CD4-positive, alpha-beta T cell treated with Interleukin-15 for 1 hour (primary cell): ENCODE measurements at places on chromosomes 4 and X.

GRCh38 chr4:145774473-145774872, 94.5 kb downstream of the C4orf51 start:
- no peak for DNase-seq

- DNase-seq: no peak
These were observed 360.0 kb upstream of the CXorf51A start for GRCh38 chrX:147174591-147174990.

DNA sequence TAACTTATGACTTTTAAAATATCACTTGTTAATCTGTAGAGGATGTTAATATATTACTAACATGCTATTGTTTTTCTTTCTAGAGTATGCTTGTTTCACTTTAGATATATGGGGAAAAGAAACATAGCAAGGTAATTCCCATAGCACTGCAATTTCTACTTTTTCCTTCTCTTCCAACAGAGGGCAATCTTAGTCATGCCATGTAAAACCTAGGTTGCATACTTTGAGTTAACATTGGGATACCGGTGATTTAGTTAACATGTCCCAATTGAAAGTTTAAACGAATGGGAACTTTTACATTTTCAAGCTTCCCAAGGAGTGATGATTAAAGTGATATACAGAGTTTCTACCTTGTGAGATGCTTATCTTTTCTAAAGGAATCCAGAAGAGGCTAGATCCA, 89.4 kb upstream of the IL13RA1 start:
- DNase-seq: no peak

DNA sequence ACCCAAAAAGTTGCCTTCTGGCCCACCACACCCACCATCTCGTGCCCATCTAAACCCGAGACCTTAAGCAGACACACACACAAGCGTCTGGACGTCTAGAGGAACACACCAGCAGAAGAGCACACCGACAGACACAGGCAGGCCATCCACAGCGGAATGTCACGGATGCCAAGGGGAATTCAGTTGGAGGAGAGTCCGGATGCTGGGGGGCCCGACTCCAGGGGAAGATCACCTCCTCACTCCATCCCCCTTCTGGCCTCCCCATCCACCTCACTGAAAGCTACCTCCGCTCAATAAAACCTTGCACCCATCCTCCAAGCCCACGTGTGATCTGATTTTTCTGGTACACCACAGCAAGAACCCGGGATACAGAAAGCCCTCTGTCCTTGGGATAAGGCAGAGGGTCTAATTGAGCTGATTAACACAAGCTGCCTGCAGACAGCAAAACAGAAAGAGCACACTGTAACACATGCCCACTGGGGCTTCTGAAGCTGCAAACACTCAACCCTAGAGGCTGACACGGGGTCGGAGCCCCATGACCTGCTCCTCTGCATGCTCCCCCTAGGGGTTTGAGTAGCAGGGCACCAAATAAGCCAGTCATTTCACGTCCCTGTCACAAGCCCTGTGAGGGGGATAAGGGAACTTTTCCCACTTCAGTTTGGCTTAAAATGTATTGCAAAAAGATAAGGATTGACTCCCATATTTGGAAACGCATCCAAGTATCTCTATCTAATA, 339.6 kb upstream of the PCDH10 start:
- DNase-seq: no peak

DNA sequence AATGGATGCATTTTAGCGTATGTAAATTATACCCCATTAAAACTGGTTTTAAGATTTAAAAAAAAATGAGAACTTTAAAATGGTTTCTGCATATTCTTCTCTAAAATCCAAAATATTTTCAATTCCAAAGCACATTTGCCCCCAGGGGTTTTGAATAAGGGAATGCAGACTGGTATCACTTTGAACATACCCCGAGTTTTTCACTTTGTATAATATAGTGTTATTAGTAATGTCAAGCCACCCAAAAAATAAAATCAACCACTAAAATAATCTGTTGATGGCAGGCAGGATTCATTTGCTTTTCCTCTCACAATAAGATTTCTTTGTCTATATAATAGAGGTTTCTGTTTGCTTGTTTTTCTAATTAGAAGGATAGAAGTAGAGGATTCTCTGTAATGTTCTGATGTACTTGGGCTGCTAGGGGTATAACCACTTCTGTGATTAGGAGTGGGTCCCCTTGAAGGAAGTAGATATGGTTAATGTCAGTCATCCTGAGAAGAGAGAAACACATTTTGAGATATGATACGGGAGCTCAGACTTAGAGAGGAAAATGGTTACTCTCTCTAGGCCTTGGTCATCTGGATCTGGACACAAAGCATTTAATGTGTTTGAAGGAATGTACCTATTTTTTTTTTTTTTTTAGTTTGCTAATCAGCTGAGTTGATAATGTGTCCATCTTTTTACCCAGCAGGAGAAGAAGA, 9.3 kb upstream of the LIN54 start:
- DNase-seq: no peak

DNA sequence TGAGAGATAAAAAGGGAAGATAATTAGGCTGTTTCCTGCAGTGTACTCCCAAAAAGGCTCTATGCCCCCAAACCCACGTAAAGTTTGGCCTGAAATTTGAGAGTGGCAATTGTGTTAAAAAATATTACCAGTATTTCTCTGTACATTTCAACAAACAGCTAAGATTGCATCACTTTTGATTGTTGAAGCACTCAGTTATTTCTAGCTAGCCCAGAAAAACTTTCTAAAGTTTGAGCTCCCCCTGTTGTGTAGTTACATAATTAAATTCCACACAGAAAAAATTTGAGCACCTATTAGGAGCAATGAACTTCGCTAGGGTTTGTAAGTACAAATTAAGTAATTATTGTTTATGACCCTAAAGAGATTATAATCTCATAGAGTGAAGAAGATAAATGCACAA, 109.4 kb downstream of the DLG3 start:
- DNase-seq: no peak

GRCh38 chr4:95528388-95528948, 20.3 kb downstream of the UNC5C start:
- DNase-seq: no peak

DNA sequence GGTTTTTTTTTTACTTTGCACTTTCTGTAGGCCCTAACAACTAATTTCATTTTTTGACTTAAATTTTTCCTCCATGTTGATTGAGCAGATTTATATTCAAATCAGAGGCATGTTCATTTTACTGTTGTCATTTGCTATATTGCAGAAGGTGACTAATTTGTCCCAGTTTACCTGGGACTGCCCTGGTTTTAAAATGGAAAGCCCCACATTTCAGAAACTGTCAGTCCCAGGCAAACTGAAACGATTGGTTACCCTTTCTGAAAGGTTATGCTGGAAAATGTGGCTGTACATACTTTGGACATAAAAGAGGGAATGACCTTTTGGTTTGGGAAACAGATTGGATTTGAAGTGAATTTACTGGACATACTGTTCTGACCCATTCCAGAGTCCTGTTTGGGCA, 160.0 kb downstream of the SPCS3 start:
- DNase-seq: no peak

DNA sequence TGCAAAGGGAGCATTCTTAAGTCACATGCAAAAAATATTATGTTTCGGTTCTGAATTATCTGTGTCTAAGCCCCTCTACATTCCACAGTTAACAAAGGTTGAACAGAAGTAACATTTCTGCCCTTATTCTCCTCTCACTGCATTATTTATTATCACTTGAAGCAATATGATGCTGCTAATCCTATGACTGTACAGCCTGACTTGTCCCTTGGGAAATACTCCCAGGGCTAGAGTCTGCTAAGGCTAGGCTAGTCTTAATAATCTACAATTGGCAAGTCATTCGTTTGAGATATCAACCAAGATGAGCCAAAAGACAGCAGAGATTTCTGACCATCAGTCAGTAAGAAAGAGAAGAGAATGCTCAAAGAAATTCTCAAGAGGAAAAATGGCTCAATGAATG, 226.9 kb upstream of the HCCS start:
- DNase-seq: no peak

- no peak for DNase-seq
These were observed 159.1 kb downstream of the NDST3 start for GRCh38 chr4:118193421-118193820.

GRCh38 chrX:67546496-67547423, 2.9 kb downstream of the AR start:
- DNase-seq: no peak

DNA sequence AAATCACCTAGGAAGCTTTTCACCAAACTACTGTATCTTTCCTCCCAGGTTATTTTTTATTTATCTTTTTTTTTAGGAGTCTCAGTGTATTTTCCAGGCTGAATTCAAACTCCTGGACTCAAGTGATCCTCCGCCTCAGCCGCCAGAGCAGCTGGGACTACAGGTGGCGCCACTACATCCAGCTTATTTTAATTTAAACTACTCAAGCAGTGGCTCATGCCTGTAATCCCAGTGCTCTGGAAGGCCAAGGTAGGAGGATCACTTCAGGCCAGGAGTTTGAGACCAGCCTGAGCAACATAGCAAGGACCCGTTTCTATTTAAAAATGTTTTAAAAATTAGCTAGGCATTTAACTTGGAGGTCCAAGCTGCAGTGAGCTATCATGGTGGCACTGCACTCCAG, 37.8 kb downstream of the LEF1 start:
- no peak for DNase-seq

DNA sequence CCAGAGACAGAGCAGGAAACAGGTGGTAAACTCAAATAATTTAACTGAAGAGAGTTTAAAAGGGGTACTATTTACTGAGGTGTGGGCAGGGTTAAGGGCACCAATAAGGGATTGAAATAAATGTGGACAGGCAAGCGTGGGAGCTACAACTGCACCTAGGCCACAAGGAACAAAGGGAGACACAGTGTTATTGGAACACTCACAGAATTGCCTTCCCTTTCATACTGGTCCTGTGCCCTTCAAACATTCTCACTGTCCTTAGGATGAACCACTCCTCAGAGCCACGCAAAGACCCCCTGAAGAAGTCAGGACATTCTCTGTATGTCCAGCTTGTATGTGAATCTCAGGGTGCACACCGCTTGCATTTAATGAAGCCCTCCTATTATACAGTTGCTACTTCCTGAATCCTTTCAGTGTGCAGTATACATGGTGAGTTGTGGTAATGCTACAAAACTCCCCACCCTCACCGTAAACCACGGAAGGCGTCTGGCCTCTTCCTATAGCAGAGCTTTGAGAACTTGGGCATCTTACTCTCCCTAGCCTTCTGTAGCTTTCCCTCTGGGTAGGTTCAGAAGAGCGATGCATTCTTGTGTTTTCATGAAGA, 9.6 kb upstream of the MRPL1 start:
- peak; percentile 78 for DNase-seq

GRCh38 chr4:70297576-70297975, 37.2 kb upstream of the CABS1 start:
- DNase-seq: no peak

- no peak for DNase-seq
These were observed 73.1 kb downstream of the PDGFC start for GRCh38 chr4:156898373-156899117.

GRCh38 chr4:138088449-138089208, 153.5 kb downstream of the SLC7A11 start:
- no peak for DNase-seq

DNA sequence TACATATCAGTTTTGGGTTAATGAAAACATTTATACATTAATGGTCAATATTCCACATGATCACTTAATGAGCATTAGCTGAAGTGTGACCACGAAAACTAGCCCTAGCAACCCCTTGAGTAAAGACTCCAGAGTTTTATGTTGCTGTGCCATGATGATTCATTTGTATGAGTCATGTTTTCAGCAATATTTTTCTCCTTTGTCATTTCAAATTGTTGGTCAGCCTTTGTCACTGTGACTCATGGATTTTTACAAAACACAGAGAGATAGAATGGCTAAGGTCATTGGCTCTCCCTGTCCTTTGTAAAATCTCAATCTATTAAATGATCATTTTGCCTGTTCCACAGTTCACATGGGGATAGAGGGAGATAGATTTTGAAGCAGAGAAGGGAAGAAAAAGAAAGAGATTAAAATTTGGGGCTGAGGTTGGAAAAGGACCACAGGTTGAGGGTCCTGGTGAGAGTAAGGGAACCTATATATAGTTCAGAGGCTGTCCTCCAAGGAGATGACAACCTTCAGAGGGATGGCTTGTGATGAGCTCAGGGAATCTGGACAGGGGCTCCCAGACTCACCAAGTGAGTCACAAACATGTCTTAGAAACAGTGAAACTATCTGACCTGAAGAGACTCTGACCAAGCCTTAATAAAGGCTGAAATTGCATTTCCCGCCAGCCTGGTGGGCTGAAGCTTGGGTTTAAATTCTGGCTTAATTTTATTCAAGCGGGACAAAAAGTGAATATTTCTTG, 25.6 kb downstream of the NR0B1 start:
- DNase-seq: no peak

DNA sequence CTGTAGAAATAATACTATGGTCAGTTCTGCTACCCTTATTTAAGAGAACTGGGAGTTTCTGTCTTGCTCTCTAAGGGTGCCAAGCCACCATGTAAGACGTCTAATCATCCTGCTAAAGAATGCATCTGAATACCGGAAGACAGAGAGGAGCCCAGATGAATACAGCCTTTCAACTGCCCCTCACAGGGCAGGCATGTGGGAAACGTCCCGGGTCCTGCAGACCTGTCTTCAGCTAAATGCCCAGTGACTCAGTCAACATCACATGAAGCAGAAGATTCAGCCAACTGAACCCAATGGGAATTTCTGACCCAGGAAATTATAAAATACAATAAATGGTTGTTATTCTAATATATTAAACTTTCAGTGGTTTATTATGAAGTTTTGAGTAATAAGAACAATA, 2141.0 kb upstream of the AGA start:
- no peak for DNase-seq

- no peak for DNase-seq
These were observed 275.3 kb upstream of the FGF13 start for GRCh38 chrX:138986866-138987265.

DNA sequence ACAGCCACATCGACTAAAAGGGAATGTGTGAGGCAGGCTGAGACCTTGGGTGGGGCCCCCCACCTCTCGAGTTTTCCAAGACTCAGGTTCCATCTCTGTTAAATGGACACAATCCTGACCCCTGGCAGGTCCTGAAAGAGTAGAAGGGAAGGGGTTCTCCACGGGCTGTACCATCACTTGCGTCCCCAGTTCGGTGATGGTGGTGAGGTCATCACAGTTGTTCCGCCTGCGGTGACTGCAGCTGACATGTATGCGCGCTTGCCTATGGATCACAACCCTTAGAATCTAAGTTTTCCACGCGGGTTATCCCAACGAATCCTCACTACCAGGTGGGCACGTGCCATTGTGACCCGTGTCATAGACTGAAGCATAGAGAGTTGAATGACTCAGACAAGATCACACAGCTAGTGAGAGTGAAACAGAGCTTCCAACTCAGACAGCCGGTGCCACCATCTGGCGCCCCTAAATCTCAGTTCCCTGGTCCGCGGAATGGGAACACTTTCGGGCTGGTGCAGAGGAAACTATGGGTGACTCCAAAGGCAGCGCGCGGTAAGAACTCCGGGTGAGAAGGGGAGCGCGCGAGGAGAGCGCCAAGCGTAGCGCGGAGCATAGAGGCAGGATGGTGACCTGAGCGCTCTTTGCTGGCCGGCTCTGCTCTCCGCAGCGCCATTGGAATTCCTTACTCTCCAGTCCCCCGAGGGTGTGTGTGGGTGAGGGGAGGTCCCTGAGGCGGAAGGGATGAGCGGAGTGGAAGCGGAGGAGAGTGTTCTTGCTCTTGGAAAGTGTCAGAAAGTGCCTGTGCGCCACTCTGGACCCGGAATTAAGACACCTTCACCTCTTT, 10.5 kb downstream of the MSX1 start:
- DNase-seq: no peak
